ENCODE measurements at places on chromosomes 7 and 10. TPM values are rescaled to one million over a fixed set of nuclear protein-coding genes. Genes with fewer than 3 reads are reported as not detected.
A peak's percentile ranks its signal among the peaks of the same experiment; 100 is the strongest.

CAMK1D gene
- total RNA-seq, result 31.2 TPM

MRLN gene
- total RNA-seq, result not detected

TLX1 gene
- not detected for total RNA-seq

CTTNBP2 gene
- total RNA-seq, result 2.9 TPM

KEL gene
- 0.79 TPM for total RNA-seq

CDCA7L gene
- total RNA-seq, result 16.6 TPM

SEPTIN14 gene
- total RNA-seq, result not detected

EFCAB10 gene
- total RNA-seq, result not detected

BTBD16 gene
- total RNA-seq, result 0.29 TPM

C10orf62 gene
- total RNA-seq, result not detected

CRHR2 gene
- total RNA-seq, result not detected

DNA sequence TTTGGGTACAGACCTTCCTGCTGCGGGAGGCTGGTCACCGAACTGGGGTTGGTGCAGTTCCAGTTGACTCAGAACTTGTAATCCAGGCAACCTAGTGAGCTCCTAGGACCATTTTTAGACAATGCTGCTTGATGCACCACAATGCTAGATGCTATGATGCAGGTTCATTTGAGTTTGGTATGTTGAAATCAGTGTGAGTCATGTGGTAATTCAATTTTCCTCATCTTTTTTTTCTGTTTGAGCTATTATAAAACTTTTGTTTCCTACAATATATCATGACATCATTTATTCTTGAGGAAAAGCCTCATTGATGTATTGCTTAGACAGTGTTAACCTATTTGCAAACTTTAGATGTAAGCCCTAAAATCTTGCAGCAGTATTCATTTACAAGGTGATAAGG, 40.9 kb upstream of the MTPN start:
- no peak overlapping the region for H3K4me3 ChIP-seq
- peaks cover 22% of the 10 kb centered on the region for H3K27me3 ChIP-seq
- DNase-seq, result no peak
- peaks cover 2% of the 10 kb centered on the region for H3K4me1 ChIP-seq

GRCh38 chr10:14653271-14654161, 121.2 kb downstream of the FAM107B start:
- peaks cover 42% of the 10 kb centered on the region for H3K4me1 ChIP-seq
- no peaks in the 10 kb centered on the region for H3K27me3 ChIP-seq
- no peaks in the 10 kb centered on the region for H3K36me3 ChIP-seq
- DNase-seq, result no peak
- H3K4me3 ChIP-seq, result peak overlapping the region; percentile 1

DNA sequence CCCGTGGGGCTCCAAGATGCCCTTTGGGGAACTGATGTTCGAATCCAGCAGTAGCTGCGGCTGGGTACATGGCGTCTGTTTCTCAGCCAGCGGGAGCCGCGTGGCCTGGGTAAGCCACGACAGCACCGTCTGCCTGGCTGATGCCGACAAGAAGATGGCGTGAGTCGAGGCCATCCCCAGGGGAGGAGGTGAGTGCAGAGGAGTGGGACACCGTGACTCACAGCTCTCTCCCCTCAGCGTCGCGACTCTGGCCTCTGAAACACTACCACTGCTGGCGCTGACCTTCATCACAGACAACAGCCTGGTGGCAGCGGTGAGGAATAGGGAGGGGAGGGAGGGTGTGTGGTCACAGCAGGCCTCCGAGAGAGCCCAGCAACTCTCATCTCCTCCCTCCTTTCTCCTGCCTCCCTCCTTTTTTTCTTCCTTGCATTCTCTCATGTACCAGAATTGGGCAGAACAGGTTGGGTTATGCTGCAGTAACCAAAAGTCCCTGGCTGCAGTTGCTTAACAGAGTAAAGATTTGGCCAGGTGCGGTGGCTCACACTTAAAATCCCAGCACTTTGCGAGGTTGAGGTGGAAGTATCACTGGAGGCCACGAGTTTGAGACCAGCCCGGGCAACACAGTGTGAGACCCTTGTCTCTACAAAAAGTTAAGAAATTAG, 16.5 kb downstream of the ARPC1B start:
- DNase-seq, result no peak
- peaks cover 22% of the 10 kb centered on the region for H3K36me3 ChIP-seq
- no peaks in the 10 kb centered on the region for H3K27me3 ChIP-seq
- H3K27ac ChIP-seq, result no peak overlapping the region

DNA sequence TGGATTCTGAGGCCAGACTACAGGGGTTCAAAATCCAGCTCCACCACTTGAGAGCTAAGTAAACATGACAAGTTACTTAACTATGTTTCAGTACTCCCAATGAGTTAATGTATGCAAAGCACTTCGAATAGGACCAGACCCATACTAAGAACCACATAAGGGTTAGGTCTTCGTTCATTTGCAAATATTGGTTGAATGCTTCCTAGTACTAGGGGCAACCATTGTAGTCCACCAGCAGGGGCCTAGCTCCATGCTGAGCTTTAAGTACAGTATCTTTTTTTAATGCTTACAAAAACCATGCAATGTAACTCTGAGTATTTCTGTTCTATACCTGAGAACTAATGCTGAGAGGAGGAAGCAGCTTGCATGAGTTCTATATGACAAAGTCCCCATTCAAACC, 80.4 kb upstream of the PDE1C start:
- DNase-seq, result no peak
- H3K27me3 ChIP-seq, result no peaks in the 10 kb centered on the region
- H3K4me1 ChIP-seq, result peaks cover 21% of the 10 kb centered on the region
- no peak overlapping the region for H3K27ac ChIP-seq
- no peak overlapping the region for H3K4me3 ChIP-seq

- H3K36me3 ChIP-seq, result no peaks in the 10 kb centered on the region
- H3K27ac ChIP-seq, result no peak overlapping the region
- no peaks in the 10 kb centered on the region for H3K4me1 ChIP-seq
- no peak for DNase-seq
- H3K4me3 ChIP-seq, result no peak overlapping the region
- no peaks in the 10 kb centered on the region for H3K27me3 ChIP-seq
Measured at GRCh38 chr7:158026636-158027265, 560.9 kb downstream of the PTPRN2 start.

GRCh38 chr7:119572132-119572531, 700.8 kb upstream of the KCND2 start:
- H3K4me1 ChIP-seq, result no peaks in the 10 kb centered on the region
- no peak overlapping the region for H3K4me3 ChIP-seq
- no peaks in the 10 kb centered on the region for H3K27me3 ChIP-seq

DNA sequence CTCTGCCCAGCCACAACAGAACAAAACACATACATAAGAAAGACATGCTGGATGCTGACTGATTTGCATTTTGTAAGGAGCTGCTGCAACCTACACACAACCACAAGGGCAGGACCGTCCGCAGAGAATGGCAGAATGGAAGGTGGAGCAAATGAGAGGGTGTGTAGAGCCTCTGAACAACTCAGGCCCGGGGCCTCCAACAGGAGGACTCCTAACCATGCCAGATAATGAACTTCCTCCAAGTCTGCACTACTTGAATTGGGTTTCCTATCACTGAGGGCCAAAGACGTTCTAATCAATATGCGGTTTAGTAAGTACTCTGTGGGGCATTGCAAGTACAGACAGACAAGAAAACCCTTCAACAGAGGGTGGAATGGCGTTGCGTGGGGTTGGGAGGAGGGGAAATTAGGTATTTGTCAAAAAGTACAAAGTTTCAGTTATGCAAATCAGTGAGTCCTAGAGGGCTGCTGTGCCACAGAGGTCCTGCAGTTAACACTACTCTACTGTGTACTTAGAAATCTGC, 14.6 kb downstream of the VOPP1 start:
- H3K4me3 ChIP-seq, result no peak overlapping the region
- peaks cover 2% of the 10 kb centered on the region for H3K36me3 ChIP-seq
- no peaks in the 10 kb centered on the region for H3K27me3 ChIP-seq
- DNase-seq, result no peak

DNA sequence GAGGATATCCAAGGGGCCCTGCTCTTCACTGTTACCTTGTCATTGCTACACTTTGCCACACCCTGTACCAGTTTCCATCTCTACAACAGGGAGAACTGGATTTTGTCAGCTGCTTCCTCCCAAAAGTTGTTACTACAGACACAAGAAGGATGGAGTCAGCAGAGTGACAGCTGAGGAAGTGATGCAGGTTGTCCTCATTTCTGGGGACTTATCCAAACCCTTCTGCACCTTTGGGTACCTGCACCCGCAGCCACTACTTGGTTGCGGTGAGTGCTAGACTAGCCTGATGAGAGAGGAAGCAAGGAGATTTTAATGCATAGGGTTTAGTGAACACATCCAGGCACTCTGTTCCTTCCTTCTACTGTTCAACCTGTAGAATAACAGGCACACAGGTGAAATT, 281.0 kb downstream of the RPS24 start:
- H3K27me3 ChIP-seq, result peaks cover 3% of the 10 kb centered on the region
- no peak overlapping the region for H3K4me3 ChIP-seq
- H3K4me1 ChIP-seq, result peaks cover 7% of the 10 kb centered on the region
- no peaks in the 10 kb centered on the region for H3K36me3 ChIP-seq
- DNase-seq, result no peak

DNA sequence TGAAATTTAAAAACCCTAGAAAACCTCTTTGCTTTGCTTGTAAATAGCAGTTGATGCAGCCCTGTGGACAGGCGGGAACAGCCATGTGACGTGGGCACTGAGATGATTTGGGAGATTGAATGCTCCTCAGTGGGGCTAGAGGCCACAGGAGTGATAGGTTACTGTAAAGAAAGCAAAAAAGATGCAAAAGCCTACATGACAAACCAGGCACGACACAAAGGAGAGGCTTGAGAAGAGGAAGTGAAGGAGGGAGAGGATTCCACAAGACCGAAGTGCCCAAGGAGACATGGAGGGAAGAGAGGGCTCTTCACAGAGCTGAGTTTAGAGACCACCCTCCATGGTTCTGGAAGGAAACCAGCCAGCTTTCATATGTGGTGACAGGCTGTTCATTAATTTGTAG, 25.7 kb downstream of the IKZF1 start:
- H3K27me3 ChIP-seq, result peaks cover 32% of the 10 kb centered on the region
- DNase-seq, result no peak
- no peaks in the 10 kb centered on the region for H3K4me1 ChIP-seq
- H3K36me3 ChIP-seq, result no peaks in the 10 kb centered on the region
- no peak overlapping the region for H3K27ac ChIP-seq

GRCh38 chr7:105830405-105831301, 45.7 kb downstream of the ATXN7L1 start:
- H3K36me3 ChIP-seq, result peaks cover 3% of the 10 kb centered on the region
- H3K27ac ChIP-seq, result peak overlapping the region; percentile 1
- no peak for DNase-seq

DNA sequence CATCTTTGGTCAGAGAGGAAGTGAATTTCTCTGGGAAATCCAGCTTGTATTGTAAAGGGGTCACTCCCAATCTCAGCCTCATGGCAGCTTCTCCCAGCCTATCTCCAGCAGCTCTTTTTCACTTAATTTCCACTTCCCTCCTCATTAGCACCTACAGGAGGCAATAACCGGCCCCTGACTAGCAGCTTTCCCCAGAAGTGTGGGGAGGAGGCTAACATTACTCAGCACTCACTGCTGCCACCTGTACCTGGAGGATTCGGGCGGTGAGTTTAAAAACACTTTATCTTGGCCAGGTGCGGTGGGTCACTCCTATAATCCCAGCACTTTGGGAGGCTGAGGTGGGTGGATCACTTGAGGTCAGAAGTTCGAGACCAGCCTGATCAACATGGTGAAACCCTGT, 3.8 kb downstream of the NODAL start:
- DNase-seq, result no peak
- H3K4me3 ChIP-seq, result no peak overlapping the region
- H3K4me1 ChIP-seq, result peaks cover 20% of the 10 kb centered on the region
- no peaks in the 10 kb centered on the region for H3K36me3 ChIP-seq

GRCh38 chr10:114173603-114173920, 441 bp downstream of the CCDC186 start:
- peaks cover 1% of the 10 kb centered on the region for H3K36me3 ChIP-seq
- DNase-seq, result no peak
- peak overlapping the region; percentile 95 for H3K4me3 ChIP-seq
- no peaks in the 10 kb centered on the region for H3K27me3 ChIP-seq

DNA sequence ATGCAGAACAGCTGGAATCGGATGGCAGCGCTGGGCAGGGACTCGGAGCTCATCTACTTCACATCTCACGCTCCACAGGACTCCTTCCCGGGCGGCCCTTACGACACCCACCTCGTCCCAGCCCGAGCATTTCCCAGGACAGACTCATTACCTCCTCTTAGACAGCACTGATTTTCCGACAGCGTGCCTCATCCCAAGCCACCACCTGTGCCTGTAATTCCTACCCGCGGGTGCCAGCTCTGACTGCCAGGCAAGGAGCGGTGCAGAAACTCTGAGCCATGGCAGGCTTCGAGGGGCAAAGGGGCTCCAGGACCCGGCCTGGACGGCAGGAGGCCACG, 25.6 kb downstream of the GPER1 start:
- H3K4me3 ChIP-seq, result no peak overlapping the region
- H3K4me1 ChIP-seq, result peaks cover 14% of the 10 kb centered on the region
- no peaks in the 10 kb centered on the region for H3K27me3 ChIP-seq
- H3K36me3 ChIP-seq, result peaks cover 2% of the 10 kb centered on the region
- DNase-seq, result peak; percentile 65

DNA sequence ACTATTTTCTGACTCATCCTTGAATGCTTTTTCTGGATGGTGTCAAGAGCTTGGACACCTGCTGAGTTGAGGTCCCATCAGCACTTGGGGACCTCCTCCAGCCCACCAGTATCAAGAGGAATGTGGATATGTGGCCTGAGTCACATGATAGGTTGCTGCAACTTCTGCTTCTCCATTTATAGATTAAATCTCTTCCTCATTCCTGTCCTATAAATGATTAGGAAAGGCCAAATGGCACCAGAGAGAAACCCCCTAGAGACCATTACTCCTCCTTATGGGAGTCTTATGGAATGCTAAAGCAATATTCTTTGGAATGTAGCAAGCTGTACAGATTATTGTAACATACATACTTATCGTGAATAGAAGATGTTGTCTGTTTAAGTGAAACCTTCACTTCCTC, 85.6 kb downstream of the NEUROD6 start:
- no peak for DNase-seq
- H3K36me3 ChIP-seq, result no peaks in the 10 kb centered on the region
- no peak overlapping the region for H3K27ac ChIP-seq
- H3K4me3 ChIP-seq, result no peak overlapping the region
- no peaks in the 10 kb centered on the region for H3K27me3 ChIP-seq
- peaks cover 4% of the 10 kb centered on the region for H3K4me1 ChIP-seq

DNA sequence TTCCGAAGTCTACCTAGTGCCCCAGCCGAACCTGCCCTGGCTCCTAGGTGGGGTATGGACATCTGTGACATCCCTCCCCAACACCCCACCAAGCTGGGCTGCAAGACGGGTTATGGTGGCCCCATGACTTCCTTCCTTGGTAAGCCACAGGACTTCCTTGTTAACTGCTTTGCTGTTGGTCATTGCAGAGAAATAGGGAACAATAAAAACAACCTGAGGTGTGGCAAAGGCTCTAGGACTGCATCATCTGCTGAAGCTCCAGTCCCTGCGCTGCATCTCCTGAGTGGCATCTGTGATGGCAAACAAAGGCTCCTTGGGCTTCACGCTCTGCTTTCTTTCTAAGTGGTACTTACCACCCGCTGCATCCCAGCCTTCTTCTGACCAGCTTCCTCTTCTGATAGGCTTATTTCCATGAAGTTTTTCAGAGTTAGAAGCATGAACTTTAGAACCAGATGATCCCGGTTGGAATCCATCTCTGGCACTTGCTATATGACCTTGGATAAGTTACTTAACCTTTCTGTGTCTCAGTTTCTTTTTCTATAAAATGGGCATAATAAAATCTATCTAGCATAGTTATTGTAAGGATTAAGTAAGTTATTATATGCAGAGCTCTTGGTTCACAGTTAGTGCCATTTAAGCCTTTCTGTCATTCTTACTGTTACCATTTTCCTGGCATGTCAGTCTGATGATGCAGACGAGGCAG, 216.8 kb downstream of the RPS24 start:
- no peaks in the 10 kb centered on the region for H3K27me3 ChIP-seq
- no peak overlapping the region for H3K27ac ChIP-seq
- H3K4me3 ChIP-seq, result no peak overlapping the region
- peaks cover 1% of the 10 kb centered on the region for H3K36me3 ChIP-seq
- H3K4me1 ChIP-seq, result peaks cover 21% of the 10 kb centered on the region
- DNase-seq, result no peak
